Psoas muscle (tissue), 8 donors: ENCODE measurements at places on chromosomes 6 and 20.

DNA sequence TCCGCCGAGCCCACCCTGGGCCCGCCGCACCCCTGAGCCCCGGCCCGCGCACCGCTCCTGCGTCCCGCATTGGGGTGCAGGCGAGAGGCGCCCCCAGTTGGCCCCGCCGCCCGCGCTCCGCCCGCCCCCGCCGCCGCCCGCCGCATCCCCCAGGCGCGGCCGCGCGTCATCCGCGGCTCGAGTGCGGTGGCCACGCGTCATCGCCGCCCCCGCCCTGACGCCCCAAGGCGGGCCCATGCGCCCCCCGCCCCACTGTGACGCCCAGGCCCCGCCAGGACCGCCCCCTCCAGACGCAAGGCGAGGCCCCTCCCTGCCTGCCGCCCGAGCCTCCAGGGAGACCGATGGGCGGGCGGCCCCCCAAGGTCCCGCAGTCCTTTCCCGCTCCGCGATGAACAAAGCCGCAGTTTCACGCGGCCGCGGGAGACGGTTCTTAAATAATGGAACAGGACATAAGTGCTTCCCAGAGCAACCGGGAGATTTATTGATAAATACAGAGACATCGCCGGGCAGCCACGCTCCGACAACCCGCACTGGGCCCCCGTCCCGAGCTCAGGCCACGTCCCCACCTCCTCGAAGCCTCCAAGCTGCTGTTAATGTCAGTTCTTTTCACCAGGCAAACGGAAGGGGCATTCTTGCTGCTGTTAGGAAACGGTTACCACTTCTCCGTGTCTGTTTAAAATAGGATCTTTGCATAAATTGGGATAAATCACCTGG lies at the start of gene ANKRD60:
Gene ANKRD60, minus strand, starts transcription at position 170 of the 714 bp plus-strand sequence. Its CDS starts 0 bp downstream, at position 170.
- H3K4me1 ChIP-seq: peaks cover 4% of the 10 kb centered on the region
- no peak for DNase-seq
- no peaks in the 10 kb centered on the region for H3K36me3 ChIP-seq
- H3K27ac ChIP-seq: no peak within 1 kb of the TSS
- peaks cover 14% of the 10 kb centered on the region for H3K27me3 ChIP-seq

- no peaks in the 10 kb centered on the region for H3K4me1 ChIP-seq
- DNase-seq: no peak
- no peak overlapping the region for H3K4me3 ChIP-seq
- H3K36me3 ChIP-seq: no peaks in the 10 kb centered on the region
Observed at GRCh38 chr6:140193269-140193668, 818.8 kb upstream of the CITED2 start.

GRCh38 chr6:20851795-20852194 lies 317.5 kb downstream of the CDKAL1 start:
- H3K27me3 ChIP-seq: no peaks in the 10 kb centered on the region
- no peaks in the 10 kb centered on the region for H3K4me1 ChIP-seq
- DNase-seq: no peak
- no peaks in the 10 kb centered on the region for H3K36me3 ChIP-seq
- no peak overlapping the region for H3K4me3 ChIP-seq

- no peaks in the 10 kb centered on the region for H3K27me3 ChIP-seq
- H3K27ac ChIP-seq: no peak overlapping the region
- no peak overlapping the region for H3K4me3 ChIP-seq
- no peak for DNase-seq
- no peaks in the 10 kb centered on the region for H3K36me3 ChIP-seq
Observed at GRCh38 chr20:9741996-9742395, 96.9 kb downstream of the PAK5 start.
